ENCODE measurements at places on chromosomes 1 and 21.
A peak's percentile ranks its signal among the peaks of the same experiment; 100 is the strongest.

GRCh38 chr1:152878042-152878441 is at the start of gene SMCP:
Gene SMCP (plus strand): TSS chr1:152878322. CDS start chr1:152884423, 6,101 bp downstream.
- no peak for DNase-seq

DNA sequence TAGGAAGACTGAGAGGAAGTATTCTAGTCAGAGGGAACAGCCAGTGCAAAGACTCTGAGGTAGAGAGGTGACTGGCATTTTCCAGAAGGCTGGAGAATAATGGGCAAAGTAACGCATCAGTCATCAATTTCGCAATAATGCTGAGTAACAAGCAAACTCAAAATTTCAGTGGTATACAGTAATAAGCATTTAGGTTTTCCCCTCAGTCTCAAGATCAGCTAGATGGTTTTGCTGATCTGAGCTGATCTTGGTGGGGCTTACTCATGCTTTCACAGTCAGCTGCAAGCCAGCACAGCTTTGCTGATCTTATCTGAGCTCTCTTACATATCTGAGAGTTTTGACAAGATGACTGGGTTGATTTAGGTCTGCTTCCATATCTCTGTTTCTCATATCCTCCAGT is 108.7 kb downstream of the TSEN15 start:
- no peak for DNase-seq

GRCh38 chr1:148333875-148334338 is 149.2 kb downstream of the PPIAL4G start:
- no peak for DNase-seq

- no peak for DNase-seq
Measured at GRCh38 chr21:14825514-14825974, 239.3 kb downstream of the NRIP1 start.

DNA sequence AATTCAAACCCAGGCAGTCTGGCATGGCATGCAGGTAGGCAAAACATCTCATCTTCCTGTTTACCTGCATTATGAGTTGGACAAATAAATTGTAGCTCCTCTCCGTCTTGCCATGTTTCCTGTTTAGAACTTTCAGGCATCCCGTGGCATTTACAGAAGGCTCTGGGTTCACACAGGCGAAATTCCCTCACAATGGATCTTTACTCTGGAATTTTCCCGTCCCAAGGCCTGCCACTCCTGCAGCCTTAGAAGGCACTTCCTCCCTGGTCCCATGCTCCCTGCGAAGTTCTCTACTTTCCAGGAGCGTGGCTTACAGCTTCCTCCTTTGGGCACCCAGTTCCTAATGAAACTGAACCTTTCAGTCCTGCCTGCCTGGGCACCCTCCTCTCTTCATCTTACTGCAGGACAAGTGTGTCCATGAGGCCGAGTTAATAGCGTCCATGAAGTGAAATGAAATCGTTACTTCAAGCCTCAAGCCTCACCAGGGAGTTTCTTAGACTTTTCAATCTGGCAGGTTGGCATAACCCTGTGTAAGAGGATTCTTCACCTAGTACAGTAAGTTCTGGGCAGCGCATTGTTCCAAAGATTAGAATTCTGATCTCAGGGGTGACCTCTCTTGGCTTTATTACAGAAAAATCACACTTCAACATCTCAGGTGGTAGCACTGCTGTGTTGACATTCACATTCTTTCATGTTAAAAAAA is 36.8 kb upstream of the AHCYL1 start:
- DNase-seq = no peak

- no peak for DNase-seq
Measured at GRCh38 chr1:85628791-85629531, 48.4 kb downstream of the CCN1 start.

DNA sequence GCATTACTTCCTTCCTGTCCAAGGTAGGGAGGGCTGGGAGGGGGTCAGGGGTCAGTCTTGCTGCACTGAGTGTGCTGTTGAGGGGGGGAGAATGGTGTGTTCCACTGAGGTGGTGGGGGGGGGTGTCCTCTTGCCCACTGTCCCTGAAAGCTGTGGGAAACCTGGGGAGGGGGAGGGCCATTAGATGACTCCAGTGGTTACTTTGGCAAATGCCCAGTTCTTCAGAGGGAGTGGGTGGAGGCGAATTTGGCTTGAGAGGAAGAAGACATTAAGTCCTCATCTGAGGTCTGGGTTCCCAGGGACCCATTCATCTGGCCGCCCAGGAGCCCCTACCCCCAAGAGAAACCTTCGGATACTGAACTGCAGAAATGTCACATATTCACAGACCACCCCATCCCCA is 36.2 kb downstream of the MEF2D start:
- no peak for DNase-seq

- no peak for DNase-seq
Measured at GRCh38 chr1:39250460-39251240, 46.2 kb downstream of the MACF1 start.

- peak; percentile 41 for DNase-seq
Measured at GRCh38 chr1:200866521-200866920, 6.3 kb upstream of the GPR25 start.

GRCh38 chr1:90155721-90156487 is 161.0 kb downstream of the ZNF326 start:
- DNase-seq = no peak

DNA sequence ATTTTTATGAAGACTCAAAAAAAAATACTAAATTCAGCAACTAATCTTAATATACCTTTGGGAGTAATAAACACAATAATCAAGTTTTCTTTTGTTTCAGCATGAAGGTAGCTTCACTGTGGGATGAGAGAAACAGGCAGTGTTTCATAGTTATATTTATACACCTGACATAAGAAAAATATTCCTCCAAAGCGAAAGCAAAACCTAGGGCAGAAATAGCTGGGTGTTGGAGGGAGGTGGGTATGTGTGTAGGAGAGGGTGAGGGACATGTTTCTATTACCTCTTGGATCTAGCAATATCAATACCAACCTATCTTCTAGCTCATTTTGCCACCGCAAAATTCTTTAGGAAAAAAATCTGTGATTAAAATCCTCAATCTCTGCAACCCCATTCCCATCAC is 24.9 kb upstream of the MAN1A2 start:
- DNase-seq = no peak

DNA sequence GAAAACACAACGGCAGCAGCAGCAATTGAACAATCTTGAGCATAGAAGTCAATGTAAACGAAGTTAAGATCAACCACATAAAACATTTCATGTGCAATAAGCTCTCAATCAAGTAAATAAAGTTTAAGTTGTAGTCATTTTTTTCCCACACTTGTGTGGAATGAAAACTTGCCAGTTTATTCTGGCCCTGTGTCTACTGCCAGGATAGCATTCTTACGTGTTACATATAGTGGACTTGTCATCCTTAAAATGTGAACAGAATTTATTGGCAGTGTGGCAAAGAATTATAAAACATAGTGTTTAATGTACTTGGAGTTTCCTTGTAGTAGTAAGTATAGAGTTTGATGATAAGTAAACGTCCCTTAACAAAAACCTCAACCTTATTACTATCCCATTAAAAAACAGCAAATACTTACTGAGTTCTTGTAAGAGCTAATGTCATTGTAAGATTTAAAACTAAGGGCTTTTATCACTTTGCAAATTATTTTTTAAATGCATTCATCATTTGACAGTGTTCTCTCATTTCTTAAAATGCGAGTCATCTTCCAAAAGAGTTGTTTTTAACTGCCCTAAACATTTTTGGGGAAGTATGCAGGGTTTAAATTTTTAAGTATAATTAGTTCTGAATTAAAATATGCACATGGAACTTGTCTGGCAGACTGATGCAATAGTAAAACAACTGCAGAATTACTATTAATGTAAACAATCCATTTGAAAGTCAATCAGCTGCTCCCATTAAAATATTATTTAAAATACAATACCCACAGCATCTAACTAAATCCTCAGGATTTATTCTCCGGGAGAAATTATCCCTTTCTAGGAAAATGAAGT is 7.9 kb downstream of the COX20 start:
- no peak for DNase-seq

GRCh38 chr1:31949862-31950261 is 11.7 kb upstream of the PTP4A2 start:
- no peak for DNase-seq

GRCh38 chr1:116794804-116795481 is 40.7 kb downstream of the CD2 start:
- no peak for DNase-seq

GRCh38 chr1:212677136-212677535 is 22.5 kb downstream of the BATF3 start:
- no peak for DNase-seq

GRCh38 chr1:119448127-119448511 is 33.2 kb downstream of the HSD3B2 start:
- DNase-seq = no peak

GRCh38 chr1:109850827-109851226 is 59.8 kb upstream of the CSF1 start:
- DNase-seq = no peak

GRCh38 chr1:50812346-50812745 is 147.7 kb downstream of the FAF1 start:
- DNase-seq = no peak

DNA sequence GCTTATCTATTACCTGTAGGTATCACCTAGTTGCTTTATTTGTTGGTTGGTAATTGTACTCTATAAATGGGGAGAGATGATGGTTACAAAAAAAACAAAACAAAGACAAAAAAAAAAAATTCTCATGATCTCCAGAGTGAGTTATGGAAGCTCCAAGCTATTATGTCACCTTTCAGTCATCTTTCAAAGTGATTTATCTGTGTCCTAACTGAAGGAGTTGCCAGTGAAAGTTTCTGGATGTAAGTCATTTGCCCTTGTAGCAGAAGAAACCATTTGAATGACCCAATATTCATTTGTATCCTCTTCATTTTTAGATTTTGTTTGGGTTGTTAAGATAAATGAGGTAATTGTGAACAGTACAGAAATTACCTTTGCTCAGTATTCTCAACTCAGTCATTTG is 3.6 kb downstream of the SLC35F3 start:
- DNase-seq = no peak

- DNase-seq = no peak
Measured at GRCh38 chr1:151347523-151348246, 633 bp upstream of the RFX5 start.

DNA sequence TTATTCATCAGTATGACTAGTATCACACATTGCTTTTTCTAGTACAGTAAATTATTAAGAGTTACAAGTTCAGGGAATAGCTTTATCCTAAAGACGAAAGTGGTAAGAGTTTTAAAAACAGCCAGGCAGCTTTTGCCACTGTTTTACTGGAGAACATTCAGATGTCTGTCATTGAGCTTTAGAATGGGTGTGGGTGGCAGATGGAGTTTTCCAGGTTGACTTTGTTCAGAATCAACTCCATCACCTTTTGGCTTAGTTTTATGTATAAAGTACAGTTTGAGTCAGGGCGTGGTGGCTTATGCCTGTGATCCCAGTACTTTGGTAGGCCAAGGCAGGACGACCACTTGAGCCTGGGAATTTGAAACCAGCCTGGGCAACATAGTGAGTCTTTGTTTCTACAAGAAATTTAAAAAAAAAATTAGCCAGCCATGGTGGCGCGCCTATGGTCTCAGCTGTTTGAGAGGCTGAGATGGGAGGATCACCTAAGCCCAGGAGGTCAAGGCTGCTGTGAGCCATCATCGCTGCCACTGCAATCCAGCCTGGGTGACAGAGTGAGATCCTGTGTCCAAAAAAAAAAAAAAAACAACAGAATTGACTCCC is 29.9 kb upstream of the PLEKHM2 start:
- DNase-seq = no peak
